Stimulated activated memory B cell treated with anti-CD40 and anti-IgM and Interleukin-4, amounts not matched to agents 10 μg/mL and 1 μg/mL and 100 μg/mL, for 72 hours (primary cell): ENCODE measurements at places on chromosomes 12 and 14.
A peak's percentile ranks its signal among the peaks of the same experiment; 100 is the strongest.

DNA sequence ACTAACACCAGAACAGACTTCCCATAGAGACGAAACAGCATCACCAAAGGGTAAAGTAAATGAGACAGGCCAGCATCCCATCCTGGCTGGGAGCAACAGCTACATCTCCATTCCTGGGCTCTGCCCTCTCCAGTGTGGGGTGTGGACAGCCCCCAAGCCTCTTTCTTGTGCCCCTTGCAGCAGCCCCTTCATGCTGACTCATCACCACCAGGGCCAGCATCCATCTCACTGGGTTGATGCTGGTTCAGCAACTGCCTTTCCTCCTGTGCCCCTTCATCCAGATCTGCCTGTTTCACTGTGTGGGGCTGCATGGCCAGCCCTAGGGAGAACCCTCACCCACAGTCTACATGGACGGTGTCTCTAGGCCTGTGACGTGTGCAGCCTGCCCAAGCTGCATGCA lies 569.1 kb upstream of the TBX3 start:
- no peak for ATAC-seq

DNA sequence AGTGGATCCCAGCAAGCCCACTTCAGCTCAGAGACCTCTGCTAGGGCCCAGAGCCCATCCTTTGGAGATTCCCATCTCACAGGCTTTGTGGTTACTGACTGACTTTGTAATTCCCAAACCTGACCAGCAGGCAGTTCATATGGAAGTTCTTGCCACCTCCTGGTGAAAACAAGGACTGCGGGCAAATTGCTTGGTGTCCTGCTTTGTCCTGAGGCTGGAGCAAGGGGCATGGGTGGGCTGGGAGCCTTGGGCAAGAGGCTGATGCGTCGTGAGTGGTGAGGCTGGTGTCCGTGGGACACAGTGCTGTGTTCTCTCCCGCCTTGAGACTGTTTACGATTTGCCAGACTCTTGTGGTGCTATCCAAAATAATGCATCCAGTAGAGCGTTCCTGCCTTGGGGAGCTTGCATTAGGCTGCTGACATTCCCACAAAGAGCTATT lies 91.0 kb downstream of the LRRC74A start:
- ATAC-seq: no peak

DNA sequence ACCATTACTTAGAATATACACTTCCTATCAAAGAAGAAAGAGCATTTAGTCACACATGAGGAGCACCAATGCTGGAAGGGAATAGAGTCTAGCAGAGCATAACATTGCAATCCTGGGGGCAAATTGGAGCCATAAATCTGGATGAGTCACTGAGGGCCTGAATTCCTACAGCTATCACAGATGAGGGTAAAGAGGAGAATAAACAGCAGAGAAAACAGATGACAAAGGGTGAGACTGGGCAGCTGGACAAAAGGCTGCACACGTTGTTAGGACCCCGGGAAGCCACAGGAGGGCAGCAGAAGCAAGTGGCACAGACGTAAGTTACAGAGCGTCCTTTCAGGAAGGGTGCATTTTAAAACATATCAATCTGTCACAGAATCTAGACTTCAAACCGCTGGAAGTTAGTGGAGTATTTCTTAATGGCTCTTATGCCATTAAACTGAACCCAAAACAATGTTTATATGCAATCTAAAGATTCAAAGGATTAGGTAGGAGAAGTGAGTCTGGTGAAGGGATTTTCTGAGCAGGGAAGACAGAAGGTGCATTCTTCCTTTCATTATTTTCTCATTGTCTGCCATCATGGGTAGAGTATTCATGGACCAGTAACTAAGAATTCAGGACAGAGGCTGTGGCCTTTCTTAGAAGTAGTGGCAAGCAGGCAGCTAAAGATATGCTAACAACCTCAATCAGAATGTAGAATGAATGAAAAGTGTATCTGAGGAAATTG lies 159.8 kb upstream of the DAAM1 start:
- peak; percentile 64 for ATAC-seq

GRCh38 chr12:75852143-75852542 lies 179.4 kb downstream of the PHLDA1 start:
- ATAC-seq: no peak

DNA sequence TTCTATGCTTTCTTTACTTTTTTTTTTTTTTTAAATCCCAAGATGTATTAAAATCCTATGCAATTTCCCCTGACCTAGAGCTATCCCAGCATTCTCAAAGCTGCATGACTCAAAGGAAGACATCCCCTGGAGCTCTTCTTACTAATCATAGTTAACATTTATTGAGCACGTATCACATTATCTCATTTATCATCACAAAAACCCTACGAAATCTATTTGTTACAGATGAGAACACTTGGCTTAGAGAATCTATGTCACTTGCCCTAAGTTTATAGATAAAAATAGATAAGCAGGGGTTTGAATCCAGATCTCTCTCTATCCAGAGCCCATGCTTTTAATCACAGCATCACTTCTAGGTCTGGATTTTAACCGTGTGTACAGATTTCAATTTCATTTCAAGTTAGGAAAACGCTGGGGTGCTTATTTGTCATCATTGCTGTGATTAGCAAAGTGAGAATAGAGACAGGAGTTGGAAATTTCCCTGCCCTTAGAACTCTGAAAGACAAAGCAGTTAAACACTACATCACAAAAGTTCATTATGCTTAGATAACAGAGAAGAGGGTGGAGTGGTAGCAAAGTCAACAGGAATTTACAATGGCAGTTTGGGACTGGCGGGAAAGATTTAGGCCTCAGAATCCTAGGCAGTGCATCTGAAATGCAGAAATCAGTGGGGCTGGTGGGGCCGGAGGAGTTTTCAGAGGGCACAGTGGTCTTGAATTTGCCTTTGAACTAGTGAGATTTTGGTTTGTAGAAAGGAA lies 177.7 kb upstream of the FRMD6 start:
- ATAC-seq: no peak

DNA sequence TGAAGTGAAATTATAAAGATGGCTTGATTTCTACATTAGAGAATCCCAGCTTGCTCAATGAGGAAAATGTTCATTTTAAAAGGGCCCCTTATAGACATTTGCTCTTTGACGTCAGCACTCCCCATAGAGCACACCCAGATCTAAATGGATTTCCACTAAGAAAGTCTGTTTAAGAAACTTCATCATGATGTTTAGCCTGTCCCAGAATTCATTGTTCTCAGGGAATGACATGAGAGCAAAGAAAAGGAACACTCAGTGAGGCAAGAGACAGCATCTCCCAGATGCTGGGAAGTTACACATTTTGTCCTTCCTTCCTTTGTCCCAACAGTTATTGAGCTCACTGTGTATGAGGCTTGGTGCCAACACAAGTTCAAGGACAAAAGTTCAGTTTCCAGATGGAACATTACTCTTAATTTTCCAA lies 4.9 kb downstream of the PHLDA1 start:
- no peak for ATAC-seq

DNA sequence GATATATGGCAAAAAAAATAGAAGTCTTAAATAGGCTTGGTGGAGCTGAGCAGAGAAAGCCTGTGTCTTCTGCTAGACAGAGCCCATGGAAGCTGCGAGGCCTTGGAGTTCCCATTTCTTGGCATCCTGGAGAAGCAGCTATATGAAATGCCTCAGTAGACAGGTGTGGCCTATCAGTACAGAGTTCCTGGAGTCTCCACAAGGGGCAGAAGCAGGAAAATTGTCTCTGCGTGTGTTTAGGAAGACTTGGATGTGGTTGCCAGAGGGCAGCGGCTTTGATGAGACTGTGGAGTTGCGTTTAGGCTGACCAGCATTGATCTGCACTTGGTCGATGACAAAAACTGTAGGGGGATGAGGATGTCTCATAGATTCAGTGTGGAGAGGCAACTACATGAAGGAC lies 334.5 kb upstream of the SEL1L start:
- no peak for ATAC-seq

DNA sequence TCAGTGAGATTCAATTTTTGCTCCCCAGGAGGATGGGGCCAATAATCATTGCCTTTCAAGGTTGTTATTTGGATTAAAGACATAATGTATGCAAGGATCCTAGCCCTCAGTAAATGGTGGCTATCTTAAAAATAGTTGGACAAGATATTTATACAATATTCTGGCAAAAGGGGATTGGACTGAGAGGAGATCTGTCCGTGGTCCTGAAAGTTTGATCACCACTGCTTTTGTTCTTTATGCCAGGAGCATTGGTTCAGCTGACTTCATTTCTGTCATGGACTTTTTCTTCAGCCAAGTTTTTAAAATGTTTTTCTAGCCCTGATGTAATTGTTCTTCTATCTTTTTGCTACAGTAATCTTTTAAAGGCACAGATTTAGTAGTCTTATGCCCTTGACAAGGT lies 70.2 kb upstream of the TCL1A start:
- no peak for ATAC-seq

DNA sequence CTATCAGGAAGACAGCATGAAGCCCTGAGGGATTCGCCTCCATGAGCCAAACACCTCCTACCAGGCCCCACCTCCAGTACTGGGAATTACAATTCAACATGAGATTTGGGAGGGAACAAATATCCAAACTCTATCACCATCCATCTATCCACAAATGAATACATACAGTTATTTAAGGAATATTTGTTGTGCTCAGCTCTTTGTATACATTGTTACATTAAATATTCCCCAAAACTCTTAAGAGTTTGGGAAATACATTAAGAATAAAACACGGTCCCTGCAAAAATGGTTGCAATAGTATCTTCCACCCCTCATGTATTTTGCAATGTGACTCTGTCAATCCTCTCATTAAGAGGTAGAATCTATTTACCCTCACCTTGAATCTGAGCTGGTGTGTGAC lies 109.8 kb upstream of the PLXNC1 start:
- no peak for ATAC-seq

DNA sequence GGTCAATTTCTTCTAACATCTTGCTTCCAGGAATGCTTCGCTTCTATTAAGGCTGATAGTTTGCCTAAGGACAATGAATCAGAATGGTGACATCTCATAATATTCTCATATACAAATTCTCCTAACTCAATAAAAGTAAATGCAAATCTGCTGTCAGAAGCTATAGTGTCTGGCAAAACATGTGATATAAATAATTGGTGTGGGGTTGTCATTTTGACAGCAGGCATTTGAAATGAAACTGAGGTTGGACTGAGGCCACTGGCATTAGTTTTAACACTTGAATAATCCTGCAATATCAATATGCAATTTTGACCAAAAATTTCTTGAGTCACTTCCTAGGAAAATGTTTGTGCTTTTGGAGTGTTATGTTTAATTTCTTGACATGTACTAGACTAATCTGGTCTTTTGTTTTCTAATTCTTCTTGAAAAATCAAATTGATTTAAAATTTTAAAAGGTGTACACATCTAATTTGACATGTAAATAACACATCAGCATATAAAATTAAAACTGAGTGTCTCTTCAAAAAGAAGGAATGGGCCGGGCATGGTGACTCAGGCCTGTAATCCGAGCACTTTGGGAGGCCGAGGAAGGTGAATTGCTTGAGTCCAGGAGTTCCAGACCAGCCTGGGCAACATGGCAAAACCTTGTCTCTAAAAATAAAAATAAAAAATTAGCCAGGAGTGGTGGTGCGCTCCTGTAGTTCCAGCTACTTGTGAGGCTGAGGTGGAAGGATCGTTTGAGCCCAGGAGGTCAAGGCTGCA lies 92.3 kb upstream of the BTG1 start:
- no peak for ATAC-seq

DNA sequence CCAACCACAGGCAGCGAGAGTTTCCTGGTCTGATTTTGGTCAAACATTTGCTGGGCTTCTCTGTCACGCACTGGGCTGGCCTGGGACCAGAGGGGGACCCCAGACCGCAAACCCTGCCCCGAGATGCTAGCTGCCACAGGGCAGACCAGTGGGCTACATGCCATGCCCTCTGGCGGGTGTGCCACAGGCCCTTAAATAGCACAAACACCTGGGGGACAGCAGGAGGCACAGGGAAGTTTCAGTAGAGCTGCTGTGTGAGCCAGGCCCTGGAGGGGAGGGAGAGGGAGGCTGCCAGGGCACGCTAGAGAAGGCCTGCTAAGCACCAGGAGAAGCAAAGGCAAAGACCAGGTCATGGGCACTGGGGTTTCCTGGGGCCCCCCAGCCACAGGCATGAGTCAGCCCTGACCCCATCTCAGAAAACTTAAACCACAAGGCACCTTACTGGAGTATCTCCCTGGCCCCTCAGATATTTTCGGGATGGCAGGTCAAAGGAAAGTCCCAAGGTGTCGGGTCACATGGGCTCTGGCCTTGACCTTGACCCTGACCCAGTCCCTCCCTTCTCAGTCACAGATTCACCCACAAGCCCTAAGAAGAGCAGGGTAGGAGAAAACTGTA lies 29.2 kb downstream of the ITPK1 start:
- peak; percentile 75 for ATAC-seq

- ATAC-seq: no peak
These were observed 73.4 kb downstream of the MNAT1 start for GRCh38 chr14:60807971-60808370.

DNA sequence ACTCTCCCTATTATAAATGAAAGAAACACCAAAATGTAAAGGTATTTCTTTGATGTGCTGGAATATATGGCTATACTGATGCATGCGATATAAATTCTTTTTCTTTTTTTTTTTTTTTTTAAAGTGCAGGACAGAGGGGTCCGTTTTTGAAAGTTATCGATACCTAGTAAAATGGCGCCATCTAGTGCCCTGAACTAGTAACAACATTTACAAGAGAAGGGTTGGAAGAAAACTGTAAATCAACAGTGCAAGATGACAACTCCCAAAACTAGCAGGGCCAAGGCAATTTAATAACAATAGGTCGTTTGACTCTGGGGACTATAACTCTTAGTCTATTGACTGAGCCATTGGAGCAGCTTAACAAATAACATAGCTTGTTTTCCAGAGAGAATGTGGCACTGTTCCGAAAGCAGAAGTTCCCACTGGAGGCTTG lies 137.7 kb downstream of the SPTSSA start:
- ATAC-seq: no peak
